Activated CD4-positive, alpha-beta T cell treated with anti-CD3 and anti-CD28 coated beads for 36 hours (primary cell): ENCODE measurements at places on chromosomes 1 and 21. TPM values are rescaled to one million over a fixed set of nuclear protein-coding genes. Genes with fewer than 3 reads are reported as not detected.
A peak's percentile ranks its signal among the peaks of the same experiment; 100 is the strongest.

GRCh38 chr1:21324368-21325141, 34.3 kb upstream of the ECE1 start:
- H3K27me3 ChIP-seq = no peaks in the 10 kb centered on the region
- peak overlapping the region; percentile 84 for H3K27ac ChIP-seq
- H3K36me3 ChIP-seq = peaks cover 35% of the 10 kb centered on the region
- peak; percentile 90 for DNase-seq
- peaks cover 81% of the 10 kb centered on the region for H3K4me1 ChIP-seq

DNA sequence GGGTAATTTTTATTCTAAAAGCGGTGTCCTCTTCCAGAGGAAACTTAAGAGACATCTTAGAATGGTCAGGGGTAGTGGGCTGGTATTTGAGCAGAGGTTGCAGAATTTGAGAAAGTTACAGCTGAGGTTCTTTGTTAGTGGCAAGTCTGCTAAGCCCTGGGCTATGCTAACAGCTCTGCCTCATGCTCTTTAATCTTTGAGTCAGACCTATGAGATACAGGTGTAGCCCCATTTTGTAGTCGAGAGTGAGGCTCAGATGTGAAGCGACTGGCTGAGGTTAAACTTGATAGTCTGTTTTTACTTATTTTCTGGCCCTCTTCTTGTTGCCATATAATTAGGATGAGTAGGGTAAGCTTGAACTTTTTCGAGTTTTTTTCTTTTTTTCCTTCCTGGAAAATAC, 4.7 kb downstream of the HMGN2 start:
- no peaks in the 10 kb centered on the region for H3K27me3 ChIP-seq
- no peak overlapping the region for H3K4me3 ChIP-seq
- DNase-seq = no peak
- peaks cover 46% of the 10 kb centered on the region for H3K36me3 ChIP-seq

DNA sequence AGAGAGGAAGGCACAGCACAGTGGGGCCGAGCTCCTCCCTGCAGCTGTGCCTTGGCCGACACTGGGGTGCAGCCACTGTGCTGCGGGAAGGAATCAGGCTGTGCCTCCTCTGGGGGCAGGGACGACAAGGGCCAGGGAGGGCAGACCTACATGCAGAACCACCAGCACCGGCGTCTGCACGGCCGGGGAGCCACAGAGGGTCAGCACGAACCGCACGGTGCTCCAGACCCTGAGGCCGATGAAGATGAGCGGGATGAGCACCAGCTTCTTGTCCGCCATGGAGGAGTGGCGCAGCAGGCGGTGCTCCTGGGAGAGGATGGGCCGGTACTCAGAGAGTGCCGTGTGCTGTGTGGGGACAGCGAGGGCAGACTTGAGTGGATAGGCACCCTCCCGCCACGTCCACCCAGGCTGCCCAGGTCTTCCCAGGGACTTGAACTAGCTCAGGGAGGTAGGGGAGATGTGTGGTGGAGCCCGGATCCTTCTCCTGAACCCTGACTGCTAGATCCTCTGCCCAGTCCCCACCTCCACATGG, 23.5 kb downstream of the GPR157 start:
- H3K27ac ChIP-seq = no peak overlapping the region
- no peaks in the 10 kb centered on the region for H3K4me1 ChIP-seq
- DNase-seq = no peak
- H3K4me3 ChIP-seq = no peak overlapping the region

DNA sequence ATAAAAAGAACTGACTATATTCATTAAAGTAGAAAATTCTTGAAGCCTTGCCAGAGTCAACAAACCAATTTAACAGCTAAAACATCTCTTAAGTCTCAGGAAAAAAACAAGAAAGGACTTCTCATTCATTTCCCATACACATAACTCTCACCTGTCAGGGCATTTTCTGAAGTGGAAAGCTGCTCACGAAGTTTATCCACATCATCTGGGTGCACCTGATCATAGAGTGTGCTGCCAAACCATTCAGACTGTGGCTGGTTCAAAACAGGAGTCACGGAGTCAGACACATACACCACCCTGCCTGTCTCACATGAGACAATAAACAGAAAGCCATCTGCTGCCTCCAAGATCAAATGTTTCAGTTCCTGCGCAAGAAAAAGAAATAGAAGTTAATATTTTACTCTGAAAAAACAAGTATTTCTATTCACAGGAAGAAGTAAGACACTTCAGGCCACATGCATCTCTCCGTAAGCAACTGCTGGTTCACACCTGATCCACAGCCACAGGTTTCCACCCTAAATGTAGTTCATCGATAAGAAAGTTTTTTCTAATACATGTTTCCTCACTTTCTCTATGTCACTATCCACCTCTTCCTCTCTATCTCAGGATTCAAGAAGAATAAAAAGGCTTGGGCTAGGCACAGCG, 28.2 kb upstream of the CTSK start:
- H3K27ac ChIP-seq = no peak overlapping the region
- no peak for DNase-seq
- peaks cover 10% of the 10 kb centered on the region for H3K4me1 ChIP-seq
- H3K4me3 ChIP-seq = no peak overlapping the region

DNA sequence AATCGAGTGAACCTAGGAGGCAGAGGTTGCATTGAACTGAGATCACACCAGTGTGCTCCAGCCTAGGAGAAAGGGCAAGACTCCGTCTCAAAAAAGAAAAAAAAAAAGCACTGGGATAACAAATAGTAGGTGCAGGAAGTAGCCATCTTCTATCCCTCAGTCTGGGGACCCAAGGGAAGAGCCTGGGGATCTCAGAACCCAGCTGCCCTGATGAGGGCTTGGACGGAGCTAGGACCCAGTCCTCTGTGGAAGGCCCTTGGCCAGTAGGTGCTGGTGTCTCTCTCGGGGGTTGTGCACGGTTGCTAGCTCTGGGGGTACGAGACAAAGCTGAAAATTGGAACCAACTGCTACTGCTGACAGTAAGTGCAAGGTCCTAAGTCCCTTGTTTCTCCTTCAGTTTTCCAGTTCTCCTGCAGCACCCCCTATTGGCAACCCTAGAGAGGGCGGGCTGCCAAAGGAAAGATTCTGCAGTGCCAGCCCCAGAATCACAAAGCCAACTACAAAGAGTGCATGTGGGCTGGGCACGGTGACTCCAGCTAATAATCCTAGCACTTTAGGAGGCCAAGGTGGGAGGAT, 57.6 kb upstream of the KIF1B start:
- no peak overlapping the region for H3K4me3 ChIP-seq
- peaks cover 7% of the 10 kb centered on the region for H3K36me3 ChIP-seq
- H3K4me1 ChIP-seq = no peaks in the 10 kb centered on the region
- no peaks in the 10 kb centered on the region for H3K27me3 ChIP-seq

- H3K36me3 ChIP-seq = no peaks in the 10 kb centered on the region
- H3K27me3 ChIP-seq = no peaks in the 10 kb centered on the region
- no peaks in the 10 kb centered on the region for H3K4me1 ChIP-seq
- no peak overlapping the region for H3K27ac ChIP-seq
- H3K4me3 ChIP-seq = no peak overlapping the region
These were observed 458.4 kb upstream of the LRRC7 start for GRCh38 chr1:69109277-69109676.

DNA sequence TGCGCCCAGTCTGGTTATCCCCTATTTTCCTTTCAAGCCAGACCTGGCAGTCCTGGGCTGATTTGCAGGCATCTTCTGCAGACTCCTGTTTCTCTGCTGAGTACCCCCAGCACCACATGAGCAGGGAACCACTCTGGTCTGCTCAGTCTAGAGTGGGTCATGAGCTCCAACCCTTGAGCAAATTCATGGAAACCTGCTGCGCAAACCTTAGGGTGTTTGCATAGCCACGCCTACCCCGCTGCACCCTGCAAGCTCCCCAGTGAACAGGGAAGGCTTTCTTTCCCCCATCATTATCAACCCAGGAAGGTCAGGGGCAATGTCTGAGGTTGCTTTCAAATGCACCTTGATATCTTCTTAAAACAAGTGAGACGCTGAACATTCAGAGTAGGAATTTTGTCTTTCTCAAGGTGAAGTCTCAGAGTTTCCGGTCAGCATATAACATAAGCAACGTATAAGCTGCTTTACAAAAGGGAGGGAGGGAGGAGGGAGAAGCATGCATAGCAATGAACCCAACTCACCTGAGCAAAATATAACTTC, 11.1 kb upstream of the KCNE1 start:
- H3K27ac ChIP-seq = peak overlapping the region; percentile 25
- DNase-seq = no peak
- H3K27me3 ChIP-seq = no peaks in the 10 kb centered on the region
- peaks cover 32% of the 10 kb centered on the region for H3K4me1 ChIP-seq
- peaks cover 7% of the 10 kb centered on the region for H3K36me3 ChIP-seq

DNA sequence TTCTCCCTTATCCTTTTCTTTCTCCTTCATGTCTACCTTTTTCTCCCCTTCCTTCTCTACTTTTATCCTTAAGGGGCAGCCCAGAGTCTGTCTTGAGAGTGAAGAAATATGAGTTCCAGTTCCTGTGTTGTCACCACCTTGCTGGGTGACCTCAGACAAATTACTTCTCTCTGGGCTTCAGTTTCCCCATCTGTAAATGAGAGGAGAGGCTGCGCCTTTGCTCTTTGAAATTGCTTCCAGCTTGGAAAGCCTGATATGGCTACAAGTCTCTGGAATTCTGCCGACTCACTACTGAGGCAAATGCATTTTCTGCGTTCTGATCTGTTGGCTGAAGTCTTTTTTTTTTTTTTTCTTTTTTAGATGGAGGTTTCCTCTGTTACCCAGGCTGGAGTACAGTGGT, 119.2 kb downstream of the SYF2 start:
- peaks cover 4% of the 10 kb centered on the region for H3K27me3 ChIP-seq
- H3K4me3 ChIP-seq = no peak overlapping the region
- H3K27ac ChIP-seq = no peak overlapping the region
- peaks cover 9% of the 10 kb centered on the region for H3K36me3 ChIP-seq
- peaks cover 5% of the 10 kb centered on the region for H3K4me1 ChIP-seq
- DNase-seq = no peak

GRCh38 chr1:169615803-169616202, 14.1 kb downstream of the SELP start:
- H3K4me3 ChIP-seq = no peak overlapping the region
- DNase-seq = no peak
- no peak overlapping the region for H3K27ac ChIP-seq
- H3K36me3 ChIP-seq = no peaks in the 10 kb centered on the region
- H3K4me1 ChIP-seq = peaks cover 28% of the 10 kb centered on the region

DNA sequence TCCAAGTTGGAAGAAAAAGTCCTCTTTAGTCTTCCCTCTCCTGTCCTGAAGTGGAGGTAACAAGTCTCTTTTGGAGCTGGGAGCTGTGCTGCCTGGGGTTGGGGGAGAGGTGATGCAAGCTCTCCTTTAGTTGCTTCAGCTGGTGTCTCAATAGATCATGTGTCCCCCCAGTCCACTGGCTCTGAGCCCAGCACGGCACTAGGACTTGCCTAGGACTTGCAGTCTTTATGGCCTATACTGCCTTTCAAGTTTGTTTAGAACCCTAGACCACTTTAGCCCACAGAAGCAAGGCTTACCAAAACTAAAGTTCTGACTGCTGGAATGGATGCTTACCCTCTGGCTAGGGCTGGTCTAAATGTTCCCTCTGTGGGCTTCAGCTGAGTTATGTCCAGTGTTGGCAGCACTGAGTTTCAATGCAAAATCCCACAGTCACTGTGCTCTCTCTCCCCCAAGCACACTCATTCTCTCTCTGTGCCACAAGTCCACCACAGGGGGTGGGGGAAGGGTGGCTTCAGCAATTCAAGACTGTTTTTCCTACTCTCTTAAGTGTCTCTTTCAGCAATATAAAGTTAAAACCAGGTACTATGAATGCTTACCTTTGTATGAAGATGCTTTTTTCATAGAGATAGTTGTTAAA, 185.0 kb downstream of the DNAH14 start:
- H3K4me1 ChIP-seq = no peaks in the 10 kb centered on the region
- no peak overlapping the region for H3K27ac ChIP-seq
- no peak for DNase-seq
- H3K36me3 ChIP-seq = no peaks in the 10 kb centered on the region

Gene TEDDM1
- not detected for total RNA-seq

Gene MGST3
- 49.1 TPM for total RNA-seq

Gene OPTC
- not detected for total RNA-seq

Gene GPR52
- 0.56 TPM for total RNA-seq

Gene ANKRD65
- total RNA-seq = not detected

Gene FCAMR
- not detected for total RNA-seq
